Keratinocyte (primary cell): ENCODE measurements at places on chromosomes 7 and 10.
A peak's percentile ranks its signal among the peaks of the same experiment; 100 is the strongest.

- no peak for DNase-seq
- no peak overlapping the region for H3K4me3 ChIP-seq
- H3K27me3 ChIP-seq, result peaks cover 36% of the 10 kb centered on the region
- H3K36me3 ChIP-seq, result no peaks in the 10 kb centered on the region
- H3K27ac ChIP-seq, result no peak overlapping the region
- peaks cover 5% of the 10 kb centered on the region for H3K4me1 ChIP-seq
Measured at GRCh38 chr7:4882169-4883032, 1.1 kb downstream of the RADIL start.

GRCh38 chr7:5439572-5440496, 16.2 kb upstream of the TNRC18 start:
- H3K4me3 ChIP-seq, result no peak overlapping the region
- H3K4me1 ChIP-seq, result no peaks in the 10 kb centered on the region
- H3K36me3 ChIP-seq, result peaks cover 4% of the 10 kb centered on the region
- no peak overlapping the region for H3K27ac ChIP-seq
- H3K27me3 ChIP-seq, result peaks cover 6% of the 10 kb centered on the region
- no peak for DNase-seq

DNA sequence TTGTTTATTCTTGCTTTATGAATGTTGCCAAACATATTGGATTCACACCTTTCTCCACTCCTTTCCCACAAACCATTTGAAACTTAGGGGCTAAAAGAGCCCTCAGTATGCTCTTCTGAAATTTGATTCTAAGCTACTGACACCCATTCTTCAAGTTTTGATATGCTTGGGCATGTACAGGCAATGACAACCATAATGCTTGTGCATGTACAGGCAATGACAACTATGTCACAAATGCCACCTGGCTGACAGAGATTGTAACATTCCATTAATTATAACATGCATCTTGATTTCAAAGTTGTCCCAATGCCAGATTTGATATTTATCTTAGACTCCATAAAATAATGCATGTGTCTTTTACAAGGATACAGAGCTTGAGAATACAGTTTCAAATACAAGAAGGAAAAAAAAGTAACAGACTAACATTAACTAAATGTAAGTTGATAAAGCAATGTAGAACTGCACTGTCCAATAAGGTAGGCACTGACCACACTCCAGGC, 17.5 kb upstream of the CDK1 start:
- H3K27ac ChIP-seq, result peak overlapping the region; percentile 4
- peak; percentile 60 for DNase-seq
- peaks cover 13% of the 10 kb centered on the region for H3K4me1 ChIP-seq
- H3K4me3 ChIP-seq, result no peak overlapping the region
- no peaks in the 10 kb centered on the region for H3K36me3 ChIP-seq

DNA sequence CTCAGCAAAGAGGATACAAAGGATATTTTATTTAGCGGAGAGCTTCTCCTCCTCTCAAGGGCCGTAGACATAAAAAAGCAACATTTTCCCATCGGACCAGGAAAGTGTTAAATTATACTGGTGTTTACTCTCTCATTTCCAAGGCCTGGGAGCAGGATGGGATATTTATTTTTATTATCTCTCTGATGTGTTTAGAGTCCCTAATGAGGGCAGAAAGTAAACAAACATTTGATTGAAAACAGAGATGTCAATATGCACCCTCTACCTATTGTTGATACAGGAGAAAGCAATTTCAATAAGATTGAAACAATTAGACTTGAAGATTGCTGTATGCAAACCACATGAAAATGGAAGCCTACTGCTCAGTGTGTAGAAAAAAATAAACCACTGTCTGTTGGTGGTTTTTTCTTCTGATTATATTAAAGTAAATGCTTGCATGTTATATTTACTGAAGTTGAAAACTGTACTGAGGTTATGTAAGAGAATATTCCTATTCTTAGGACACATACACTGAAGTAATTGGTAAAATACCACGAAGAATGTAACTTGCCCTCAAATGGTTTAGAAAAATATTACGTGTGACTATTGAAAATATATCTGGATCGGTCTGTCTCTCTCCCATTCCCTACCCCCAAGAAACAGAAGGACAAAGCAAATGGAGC, 59.3 kb downstream of the ATXN7L1 start:
- H3K4me1 ChIP-seq, result no peaks in the 10 kb centered on the region
- H3K27me3 ChIP-seq, result no peaks in the 10 kb centered on the region
- DNase-seq, result no peak
- no peak overlapping the region for H3K27ac ChIP-seq
- no peak overlapping the region for H3K4me3 ChIP-seq

DNA sequence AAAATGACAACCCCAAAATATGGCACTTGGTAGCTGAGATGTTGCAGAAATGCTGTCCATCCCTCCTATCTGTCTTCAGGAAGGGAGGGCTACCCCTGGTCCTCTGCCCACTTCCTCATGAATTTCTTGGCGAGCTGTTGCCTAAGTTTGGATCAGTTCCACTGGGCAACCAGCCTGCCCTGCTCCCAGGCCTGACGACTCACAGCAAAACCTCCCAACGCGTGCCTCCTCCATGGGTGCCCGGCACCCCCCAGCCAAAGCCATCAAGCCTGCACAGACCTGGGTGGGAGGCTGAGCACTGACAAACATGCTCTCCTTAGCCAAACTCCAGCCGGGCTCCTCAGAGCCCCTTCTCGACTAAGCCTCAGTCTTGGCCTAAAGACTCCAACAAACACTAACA, 8.9 kb downstream of the VSTM4 start:
- no peaks in the 10 kb centered on the region for H3K36me3 ChIP-seq
- no peaks in the 10 kb centered on the region for H3K27me3 ChIP-seq
- H3K4me1 ChIP-seq, result no peaks in the 10 kb centered on the region
- H3K4me3 ChIP-seq, result no peak overlapping the region

DNA sequence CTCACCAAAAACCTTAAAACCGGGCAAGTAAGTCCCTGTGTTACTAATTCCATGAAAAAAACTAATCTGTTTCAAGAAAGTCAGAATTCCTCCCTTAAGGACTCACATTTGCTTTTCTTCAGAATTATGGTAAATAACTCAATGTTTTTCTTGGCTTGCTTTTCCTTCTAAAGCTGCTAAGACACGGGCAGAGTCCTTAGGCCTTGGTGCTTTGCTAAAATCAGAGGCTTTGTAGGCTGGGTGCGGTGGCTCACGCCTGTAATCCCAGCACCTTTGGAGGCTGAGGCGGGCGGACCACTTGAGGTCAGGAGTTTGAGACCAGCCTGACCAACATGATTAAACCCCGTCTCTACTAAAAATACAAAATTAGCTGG, 32.0 kb downstream of the GNA12 start:
- DNase-seq, result no peak
- no peaks in the 10 kb centered on the region for H3K27me3 ChIP-seq
- no peak overlapping the region for H3K4me3 ChIP-seq

DNA sequence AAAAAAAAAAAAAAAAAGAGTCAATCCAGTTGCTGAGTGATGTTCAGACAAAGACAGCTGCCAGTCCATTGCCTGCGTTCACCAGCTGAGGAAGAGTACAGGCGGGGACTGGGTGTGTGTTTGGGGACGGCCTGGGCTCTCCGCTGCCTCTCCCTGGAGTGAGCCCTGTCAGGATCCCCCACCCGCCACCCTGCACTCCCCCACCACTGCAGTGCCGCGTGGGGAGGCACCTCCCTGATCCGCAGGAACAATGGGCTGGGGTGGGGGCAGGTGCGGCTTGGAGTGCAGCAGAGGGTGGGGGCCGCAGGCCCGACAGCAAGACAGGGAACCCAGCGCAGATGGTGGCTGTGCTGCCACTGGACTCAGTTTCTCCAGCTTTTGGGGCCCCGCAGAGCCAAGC, 1.4 kb downstream of the HSPA12A start:
- no peak overlapping the region for H3K27ac ChIP-seq
- no peaks in the 10 kb centered on the region for H3K27me3 ChIP-seq
- H3K4me1 ChIP-seq, result peaks cover 7% of the 10 kb centered on the region
- peak overlapping the region; percentile 68 for H3K4me3 ChIP-seq
